Activated CD8-positive, alpha-beta memory T cell treated with anti-CD3 and anti-CD28 coated beads for 4 hours (primary cell): ENCODE measurements at places on chromosomes 12 and 14.

GRCh38 chr14:97036086-97036852 lies 239.1 kb downstream of the VRK1 start:
- no peak for DNase-seq

GRCh38 chr12:13233830-13234641 lies 37.5 kb downstream of the EMP1 start:
- no peak for DNase-seq

GRCh38 chr12:11821386-11822080 lies 172.1 kb downstream of the ETV6 start:
- no peak for DNase-seq

GRCh38 chr12:92676710-92677109 lies 26.1 kb upstream of the PLEKHG7 start:
- DNase-seq: no peak

- DNase-seq: no peak
Measured at GRCh38 chr14:74049876-74050495, 30.8 kb downstream of the BBOF1 start.

DNA sequence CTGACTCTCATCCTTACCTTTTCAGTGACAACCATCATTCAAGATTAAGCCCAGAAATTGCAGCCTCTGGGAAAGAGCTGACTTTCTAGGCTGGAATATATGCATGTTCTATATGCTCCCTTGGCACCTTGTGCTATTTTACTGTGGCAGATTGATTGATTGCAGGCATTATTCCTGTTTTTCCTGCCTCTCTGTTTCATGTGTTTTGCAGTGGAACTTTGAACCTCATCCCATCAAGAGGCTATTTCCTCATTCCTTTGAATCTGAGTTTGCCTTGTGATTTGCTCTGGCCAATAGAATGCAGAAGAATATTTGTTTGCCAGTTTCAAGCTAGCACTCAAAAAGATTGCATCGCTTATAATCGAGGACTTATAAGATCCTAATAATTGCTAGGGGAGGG lies 174.8 kb upstream of the DCN start:
- DNase-seq: no peak

DNA sequence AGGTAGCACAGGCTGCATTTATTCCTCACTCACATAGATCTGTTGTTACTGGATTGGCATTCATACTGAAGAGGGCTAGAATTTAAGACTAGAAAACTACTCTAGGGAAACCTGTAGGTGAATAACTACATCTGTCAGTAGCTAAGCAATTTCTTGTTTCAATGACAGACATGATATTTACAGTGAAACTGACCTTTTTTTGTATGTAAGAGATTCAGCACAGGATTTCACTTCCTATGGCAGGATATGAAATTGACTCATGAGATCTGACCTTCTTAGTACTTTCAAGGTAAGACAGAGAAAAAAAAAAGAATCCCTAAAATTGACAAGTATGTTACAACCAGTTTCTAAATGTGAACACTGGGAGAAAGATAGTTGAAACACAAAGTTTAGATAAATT lies 189.8 kb upstream of the SLC16A7 start:
- DNase-seq: no peak

DNA sequence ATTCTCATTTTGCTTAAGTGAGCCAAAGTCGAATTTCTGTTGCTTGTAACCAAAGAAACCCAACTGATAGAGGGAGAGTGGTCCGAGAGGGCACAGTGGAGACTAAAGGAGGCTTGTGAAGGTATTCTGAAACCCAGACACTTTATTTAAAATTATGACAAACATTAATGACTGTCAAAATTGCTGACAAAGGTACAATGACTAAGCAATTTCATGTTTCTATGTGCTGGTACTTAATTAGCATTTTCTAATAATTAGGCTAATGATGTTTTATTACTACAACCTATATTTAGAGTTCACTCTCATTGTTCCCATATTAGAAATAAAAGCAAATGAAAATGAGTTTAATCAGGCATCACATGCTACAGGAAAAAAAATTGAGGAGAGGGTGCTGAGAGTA lies 116.4 kb downstream of the PTGER2 start:
- DNase-seq: no peak

- no peak for DNase-seq
Measured at GRCh38 chr12:39572551-39572950, 47.1 kb downstream of the ABCD2 start.

DNA sequence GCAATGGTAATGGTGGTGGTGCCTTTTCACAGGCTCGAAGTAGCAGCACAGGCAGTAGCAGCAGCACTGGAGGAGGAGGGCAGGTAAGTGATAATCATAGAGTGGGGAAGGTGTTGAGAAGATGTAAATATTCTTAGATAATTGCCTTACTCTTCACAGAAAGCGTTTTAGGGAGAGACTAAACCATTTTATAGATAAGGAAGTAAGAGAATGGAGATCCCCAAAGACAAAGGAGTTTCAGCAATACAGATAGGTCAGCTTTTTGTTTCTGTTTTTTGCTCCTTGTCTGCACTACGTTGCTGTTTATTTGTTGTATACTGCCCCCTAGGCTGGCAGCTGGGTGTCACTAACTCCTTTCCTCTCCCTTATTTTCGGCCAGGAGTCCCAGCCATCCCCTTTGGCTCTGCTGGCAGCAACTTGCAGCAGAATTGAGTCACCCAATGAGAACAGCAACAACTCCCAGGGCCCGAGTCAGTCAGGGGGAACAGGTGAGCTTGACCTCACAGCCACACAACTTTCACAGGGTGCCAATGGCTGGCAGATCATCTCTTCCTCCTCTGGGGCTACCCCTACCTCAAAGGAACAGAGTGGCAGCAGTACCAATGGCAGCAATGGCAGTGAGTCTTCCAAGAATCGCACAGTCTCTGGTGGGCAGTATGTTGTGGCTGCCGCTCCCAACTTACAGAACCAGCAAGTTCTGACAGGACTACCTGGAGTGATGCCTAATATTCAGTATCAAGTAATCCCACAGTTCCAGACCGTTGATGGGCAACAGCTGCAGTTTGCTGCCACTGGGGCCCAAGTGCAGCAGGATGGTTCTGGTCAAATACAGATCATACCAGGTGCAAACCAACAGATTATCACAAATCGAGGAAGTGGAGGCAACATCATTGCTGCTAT lies 2.0 kb downstream of the SP1 start:
- no peak for DNase-seq

GRCh38 chr12:128652136-128652751 lies 171.5 kb downstream of the SLC15A4 start:
- no peak for DNase-seq

- DNase-seq: no peak
Measured at GRCh38 chr12:104656921-104657320, 200.2 kb downstream of the CHST11 start.

GRCh38 chr12:130530429-130530828 lies 185.7 kb downstream of the RIMBP2 start:
- no peak for DNase-seq

- DNase-seq: no peak
Measured at GRCh38 chr12:124240493-124240892, 54.4 kb upstream of the RFLNA start.

DNA sequence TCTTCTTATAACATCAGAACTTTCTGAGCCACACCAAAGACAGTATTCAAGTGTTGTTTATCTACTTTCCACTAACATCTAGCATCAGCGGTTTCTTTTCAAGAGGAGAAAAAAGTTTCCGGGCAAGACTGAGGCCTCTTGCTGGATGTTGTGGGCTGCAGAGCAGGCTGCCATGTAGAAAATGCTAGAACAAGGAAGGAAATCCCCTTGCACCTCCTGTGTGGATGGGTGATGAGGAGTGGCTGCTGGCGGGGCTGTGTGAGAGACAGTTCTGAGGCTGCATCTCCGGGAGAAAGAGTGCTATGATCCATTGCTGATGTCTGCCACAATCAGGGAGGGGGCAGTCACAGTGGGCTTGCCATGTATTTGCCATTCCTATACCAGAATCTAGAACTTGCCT lies 37.8 kb upstream of the PPP1CC start:
- peak; percentile 8 for DNase-seq

DNA sequence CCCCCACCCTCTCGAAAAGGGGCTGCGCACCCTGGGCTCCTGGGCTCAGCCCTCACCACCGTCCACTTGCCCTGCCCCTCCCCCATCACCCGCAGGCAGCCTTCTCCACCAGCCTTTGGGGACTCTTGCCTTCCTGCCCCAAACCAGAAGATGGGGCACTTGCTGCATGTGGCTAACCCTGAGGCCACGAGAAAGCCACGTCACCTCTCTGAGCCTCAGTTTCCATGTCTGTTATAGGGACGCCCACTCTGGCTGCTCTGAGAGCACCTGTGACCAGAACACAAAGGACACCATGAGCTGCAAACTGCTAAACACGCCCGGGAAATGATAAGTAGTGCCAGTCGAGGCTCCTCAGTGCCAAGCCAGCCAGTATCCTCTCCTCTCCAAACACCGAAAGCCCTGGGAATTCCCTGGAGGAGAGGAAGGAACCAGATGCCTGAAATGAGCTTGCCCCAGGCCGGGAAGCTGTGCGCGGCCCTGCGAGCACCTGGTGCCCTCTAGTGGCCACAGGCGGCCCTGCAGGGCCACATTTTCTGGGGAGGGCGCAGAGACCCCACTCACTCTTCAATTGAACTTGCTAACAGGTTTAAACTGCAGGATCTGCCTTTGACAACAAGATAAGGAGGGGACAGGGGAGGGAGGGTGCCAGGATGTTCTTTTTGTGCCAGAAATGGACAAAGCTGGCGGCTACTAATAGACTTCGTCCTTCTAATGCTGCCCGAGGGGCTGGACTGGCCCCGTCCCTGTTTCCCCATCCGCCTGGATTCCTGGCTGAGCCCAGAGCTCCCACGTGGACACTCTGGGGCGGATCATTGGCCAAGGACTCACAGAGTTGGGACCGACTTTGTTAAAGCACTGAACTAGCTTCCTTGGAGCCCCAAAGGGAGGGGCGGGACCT lies 10.2 kb upstream of the SERPINA9 start:
- DNase-seq: no peak

DNA sequence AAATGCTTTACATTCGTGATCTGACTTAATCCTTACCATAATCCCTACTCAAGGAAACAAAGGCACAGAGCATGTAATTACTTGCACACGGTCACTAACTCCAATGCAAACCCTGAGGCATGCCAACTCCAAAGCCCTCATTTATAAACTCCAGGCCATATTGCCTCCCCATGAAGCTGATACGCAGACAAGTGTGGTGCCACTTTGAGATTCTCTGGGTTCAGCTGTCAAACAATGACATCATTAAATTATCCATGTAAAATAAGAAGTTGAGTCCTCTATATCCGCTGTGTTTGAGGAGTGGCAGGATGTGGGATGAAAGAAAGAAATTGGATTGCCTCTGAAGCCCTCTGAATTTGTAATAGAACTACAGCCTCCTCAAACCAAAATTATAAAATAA lies 62.8 kb downstream of the ANO4 start:
- DNase-seq: no peak

GRCh38 chr14:92308716-92309115 lies 14.2 kb upstream of the SLC24A4 start:
- no peak for DNase-seq
